Natural killer cell (primary cell): ENCODE measurements at places on chromosomes 5 and 9.

GRCh38 chr9:110156902-110157301 is 51.1 kb downstream of the C9orf152 start:
- peak; percentile 71 for DNase-seq

GRCh38 chr9:91012933-91013841 is 211.6 kb downstream of the SYK start:
- DNase-seq: no peak

- DNase-seq: no peak
Observed at GRCh38 chr9:16485160-16485559, 385.3 kb downstream of the BNC2 start.

DNA sequence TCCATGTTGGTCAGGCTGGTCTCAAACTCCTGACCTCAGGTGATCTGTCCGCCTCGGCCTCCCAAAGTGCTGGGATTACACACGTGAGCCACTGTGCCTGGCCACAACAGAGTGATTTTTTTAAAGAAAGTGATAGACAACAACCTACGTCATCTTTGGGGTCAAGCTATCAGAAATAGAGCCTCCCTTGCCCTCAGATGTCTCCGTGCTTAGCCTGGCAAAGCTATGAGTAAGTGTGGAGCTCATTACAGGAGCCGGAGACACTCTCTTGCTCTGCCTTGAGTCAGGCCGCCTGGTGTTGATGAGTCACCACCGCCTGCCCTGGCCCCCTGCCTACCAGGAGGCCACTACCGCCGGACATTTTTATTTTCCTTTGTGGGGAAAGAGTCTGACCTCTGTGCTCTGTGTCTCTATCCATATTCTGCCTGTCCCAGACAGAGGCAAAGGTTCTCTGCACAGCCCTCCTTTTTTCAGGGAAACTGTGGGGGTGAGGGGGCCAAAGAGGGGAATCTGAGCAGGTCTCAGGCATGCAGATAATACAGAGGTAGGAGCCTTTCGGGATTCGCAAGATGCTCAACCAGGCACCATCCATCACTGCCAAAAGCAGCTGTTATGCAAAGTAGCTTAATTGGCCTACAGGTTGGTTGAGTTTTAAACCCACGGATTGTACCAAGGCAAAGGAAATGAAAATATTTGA is 123.7 kb upstream of the CPEB4 start:
- no peak for DNase-seq

GRCh38 chr9:79719989-79720388 is 148.2 kb downstream of the TLE4 start:
- DNase-seq: no peak

GRCh38 chr9:130237763-130238524 is 27.6 kb upstream of the HMCN2 start:
- DNase-seq: no peak
